Muscle of arm (tissue), 14 donors: ENCODE measurements at places on chromosomes 7 and 10. TPM values are rescaled to one million over a fixed set of nuclear protein-coding genes. Genes with fewer than 3 reads are reported as not detected.

Gene NYAP1
- 2.2 TPM for polyA plus RNA-seq

Gene TMEM213
- polyA plus RNA-seq = 0.29 TPM

Gene OR9A4
- not detected for polyA plus RNA-seq

DNA sequence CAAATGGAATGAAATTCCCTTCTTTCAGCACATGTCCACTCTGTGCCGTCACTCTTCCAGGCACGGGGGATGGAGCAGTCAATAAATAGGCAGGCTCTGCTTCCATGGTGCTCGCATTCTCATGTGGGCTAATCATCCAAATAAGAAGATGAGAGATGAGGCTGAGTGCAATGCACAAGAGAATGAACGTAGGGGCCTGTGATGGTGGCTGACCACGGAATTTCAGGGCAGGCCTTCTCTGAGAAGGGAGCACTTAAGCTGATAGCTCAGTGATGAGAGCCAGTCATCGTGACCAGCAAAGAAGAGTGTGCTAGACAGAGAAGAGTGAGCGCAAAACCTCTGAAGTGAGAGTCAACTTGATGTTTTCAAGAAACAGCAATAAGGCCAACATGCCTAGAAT is 47.9 kb downstream of the TAF3 start:
- DNase-seq = no peak

DNA sequence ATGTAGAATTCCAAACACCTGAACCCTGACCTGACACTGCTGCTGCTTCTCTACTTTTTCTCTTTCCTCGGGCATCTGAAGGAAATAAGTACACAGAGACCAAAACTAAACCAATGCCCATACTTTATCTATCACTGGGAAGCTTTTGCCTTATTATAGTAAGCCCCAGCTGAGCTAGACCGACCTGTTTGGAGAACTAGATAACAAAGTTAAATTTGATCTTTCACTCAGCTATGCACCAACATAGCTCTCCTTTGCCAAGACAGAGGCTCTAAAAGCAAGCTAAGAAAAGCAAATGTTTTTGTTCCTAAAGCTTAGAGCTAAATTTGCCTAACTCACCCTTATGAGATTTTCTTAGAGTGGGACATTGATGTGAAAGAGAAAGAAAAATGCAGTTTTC is 39.1 kb downstream of the NHLRC2 start:
- no peak for DNase-seq

Gene WDR37
- polyA plus RNA-seq = 10.3 TPM

Gene OR2A12
- polyA plus RNA-seq = not detected

- no peak for DNase-seq
These were observed 49.8 kb downstream of the SPOCK2 start for GRCh38 chr10:72038458-72039001.

DNA sequence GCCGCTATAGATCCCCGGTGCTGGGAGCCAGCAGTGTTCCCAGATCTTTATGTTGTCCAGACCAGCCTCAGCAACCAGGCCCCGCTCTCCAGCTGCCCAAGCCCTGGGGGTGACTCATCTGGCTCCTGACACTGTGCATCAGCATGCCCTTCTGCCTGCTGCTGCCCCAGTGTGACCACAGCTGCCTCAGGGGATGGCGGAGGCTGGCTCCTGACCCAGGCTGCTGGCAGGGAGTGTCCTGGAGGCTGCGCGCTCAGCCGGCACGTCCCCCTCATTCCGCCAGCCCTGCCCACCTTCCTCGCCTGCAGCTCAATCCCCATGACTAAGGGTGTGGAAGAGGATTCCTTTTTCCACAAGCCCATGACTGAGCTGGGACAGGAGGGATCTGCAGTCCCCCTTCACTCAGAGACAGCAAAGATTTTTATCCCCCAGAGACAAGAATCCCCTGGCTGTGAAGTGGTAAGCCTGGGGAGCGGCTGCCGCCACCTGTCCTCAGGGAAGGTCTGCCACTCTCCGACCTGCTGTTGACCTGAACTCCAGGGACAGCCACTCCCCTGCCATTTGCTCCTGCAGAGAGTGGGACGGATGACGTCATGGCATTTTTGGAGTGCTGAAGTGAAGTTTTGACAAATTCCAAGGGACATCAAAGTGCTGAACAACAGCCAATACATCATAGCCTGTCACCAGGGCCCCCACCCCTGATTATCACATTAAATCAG is 182.8 kb upstream of the BMPER start:
- no peak for DNase-seq

Gene MLXIPL
- not detected for polyA plus RNA-seq

DNA sequence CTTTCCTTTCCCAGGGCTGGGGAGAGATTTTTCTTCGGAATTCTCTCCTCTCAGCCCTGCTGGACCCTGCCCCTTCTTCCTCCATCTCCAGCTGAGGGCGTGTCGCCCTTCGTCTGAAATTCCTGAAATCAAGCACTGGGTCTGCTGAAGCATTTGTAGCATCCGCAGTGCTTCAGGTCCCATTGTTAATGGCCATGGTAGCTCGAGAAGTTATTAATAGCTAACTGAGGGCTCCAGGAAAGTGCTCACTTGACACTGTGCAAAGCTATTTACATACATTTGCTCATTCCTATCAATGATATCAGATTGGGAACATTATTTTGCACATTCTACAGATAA is 515 bp downstream of the FAM149B1 start:
- peak; percentile 56 for DNase-seq

DNA sequence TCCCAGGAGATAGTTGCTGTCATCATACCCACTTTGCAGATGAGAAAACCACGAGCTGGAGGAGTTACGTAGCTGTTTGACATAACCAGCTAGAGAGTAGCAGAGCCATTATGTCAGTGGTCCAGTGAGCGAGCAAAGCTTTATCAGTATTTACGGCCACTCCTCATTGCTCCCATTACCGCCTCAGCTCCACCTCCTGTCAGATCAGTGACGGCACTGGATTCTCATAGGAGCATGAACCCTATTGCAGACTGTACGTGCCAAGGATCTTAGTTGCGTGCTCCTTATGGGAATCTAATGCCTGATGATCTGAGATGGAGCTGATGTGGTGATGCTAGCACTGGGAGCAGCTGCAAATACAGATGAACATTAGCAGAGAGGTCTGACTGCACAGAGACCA is 9.2 kb upstream of the SFMBT2 start:
- DNase-seq = no peak

Gene EMX2
- polyA plus RNA-seq = 3.9 TPM

DNA sequence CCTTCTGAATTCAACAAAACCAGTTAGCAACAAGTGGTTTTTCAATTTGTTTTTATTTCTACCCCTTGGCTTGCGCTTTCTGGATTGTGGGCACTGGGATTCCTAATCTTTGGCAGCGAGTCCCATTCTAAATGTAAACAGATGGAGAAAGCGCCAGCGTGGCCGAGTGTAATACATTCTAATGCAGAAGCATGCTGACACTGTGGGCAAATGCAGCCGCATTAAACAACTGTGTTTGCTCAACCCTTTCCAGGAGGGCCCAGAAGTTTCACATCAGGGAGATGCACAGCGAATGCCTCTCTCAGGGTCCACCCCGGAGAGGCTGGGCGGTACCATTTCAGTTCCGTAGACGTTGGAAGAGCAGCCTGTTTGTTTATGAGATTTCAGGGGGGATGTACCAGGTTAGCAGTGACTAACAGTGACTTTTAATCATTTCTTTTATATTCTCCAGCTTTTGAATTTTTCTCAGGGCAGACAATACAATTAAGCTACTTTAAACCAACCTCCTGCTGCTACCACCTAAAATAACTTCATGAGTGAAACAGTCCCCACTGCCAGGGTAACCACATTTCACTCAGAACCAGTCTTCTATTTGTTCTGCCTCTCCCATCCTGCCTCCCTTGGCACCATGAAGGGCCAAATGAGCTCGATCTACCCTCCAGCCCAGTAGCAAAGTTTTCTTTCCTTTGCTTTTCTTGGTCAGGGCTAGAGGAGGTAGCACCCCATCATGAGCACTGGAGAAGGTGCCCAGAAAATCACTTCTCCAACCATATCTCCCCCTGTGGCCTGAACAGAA is 164.2 kb upstream of the ITGB1 start:
- DNase-seq = peak; percentile 49

DNA sequence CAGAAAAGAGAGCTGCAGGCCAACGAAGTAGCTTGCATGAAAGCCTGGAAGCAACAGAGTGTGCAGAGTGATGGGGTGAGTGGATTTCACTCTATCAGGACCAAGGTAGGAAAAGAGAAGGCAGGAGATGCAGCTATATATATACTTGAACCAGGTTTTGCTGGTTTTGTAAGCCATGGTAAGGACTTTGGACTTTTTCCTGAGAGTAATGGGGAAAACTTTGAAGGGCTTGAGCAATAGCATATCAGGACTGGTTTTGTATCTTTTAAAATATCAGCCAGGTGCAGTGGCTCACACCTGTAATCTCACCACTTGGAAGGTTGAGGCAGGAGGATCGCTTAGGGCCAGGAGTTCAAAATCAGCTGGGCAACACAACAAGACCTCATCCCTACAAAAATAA is 120.6 kb upstream of the NRP1 start:
- no peak for DNase-seq

- DNase-seq = no peak
These were observed 1.7 kb upstream of the WDR86 start for GRCh38 chr7:151411551-151411950.

Gene CYP3A4
- polyA plus RNA-seq = 0.08 TPM

Gene MYO3A
- polyA plus RNA-seq = 0.49 TPM

DNA sequence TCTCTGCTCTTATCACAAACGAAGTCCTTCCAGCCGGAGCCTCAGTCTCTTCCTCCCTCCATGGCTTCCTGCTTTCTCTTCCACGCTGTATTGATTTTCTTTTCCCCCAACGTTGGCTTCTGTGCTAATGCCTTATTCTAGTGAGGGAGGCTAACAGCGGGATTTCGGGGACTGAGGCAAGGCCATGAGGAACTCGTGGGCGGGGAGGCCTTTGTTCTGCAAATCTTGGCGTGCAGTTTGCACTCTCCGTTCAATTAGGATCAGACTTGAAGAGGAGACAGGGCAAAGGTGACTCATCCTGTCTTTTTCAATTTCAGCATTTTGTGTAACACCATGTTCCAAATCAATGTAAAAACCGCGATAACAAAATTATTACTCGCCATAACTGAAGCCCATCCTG is 25.3 kb downstream of the EN2 start:
- DNase-seq = no peak

- DNase-seq = no peak
These were observed 36.6 kb downstream of the ERCC6 start for GRCh38 chr10:49502358-49502757.

DNA sequence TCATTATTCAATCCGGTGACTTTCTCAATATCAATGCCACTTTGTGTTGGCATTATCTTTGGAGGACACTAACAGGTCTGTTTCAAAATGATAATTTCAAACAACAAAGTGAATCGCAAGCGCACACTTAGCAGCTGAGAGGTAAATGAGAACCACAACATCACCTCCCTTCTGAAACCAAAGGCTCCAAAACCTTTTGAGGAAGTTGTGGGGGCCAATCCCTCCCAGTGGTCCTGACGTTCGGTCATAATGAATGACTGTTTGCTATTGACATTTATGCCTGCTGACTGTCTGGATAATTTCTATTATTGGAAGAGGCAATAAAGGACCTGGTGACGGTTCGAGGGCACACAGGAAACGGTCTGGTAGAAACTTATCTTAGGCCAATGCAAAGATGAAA is 1.8 kb downstream of the ADARB2 start:
- no peak for DNase-seq

DNA sequence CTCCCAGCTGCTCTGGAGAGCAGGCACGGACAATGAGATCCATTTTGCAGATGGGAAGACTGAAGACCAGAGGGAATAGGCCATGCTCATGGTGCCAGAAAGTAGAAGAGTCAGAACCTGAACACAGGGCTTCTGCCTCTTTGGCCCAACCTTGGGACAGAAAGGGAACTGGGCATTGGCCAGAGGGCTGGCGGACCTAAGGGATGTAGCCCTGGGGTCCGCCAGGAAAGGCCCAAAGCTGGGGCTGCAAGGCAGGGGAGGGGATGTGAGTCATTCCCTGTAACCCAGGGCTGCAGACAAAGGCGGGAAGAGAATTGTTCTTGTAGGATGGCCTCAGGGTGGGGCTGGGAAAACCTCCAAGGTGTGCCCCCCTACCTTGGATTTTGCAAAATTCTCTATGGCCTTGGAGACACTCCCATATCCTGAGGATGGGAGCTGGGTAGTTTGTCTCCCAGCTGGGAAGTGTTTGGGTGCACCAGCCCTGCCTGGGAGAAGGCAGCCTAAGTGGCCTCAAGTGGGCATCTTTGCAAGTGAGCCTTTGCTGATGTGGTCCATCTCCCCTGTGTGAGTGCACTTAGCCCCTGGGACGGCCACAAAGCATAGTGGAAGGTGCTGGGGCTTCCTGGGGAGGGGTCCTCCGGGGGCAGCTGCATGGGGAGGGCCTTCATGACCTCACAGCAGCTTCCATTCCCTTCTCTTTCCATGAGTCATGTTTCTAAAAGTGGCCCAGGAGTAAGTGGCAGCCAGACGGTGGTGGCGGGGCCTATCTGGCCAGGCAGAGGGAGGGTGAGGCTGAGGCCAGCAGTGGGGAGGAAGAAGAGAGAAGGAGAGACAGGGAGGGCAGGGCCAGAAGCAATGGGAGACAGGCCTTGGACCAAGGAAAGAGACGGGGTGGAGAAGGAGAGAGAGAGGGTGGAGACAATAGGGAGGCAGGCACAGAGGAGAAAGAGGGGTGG is 9.2 kb downstream of the AQP1 start:
- peak; percentile 50 for DNase-seq

Gene C10orf143
- polyA plus RNA-seq = 4.1 TPM

GRCh38 chr7:112654322-112655216 is 135.6 kb downstream of the TMEM168 start:
- no peak for DNase-seq

- no peak for DNase-seq
These were observed 57.2 kb downstream of the ENTPD1 start for GRCh38 chr10:95813054-95813685.

DNA sequence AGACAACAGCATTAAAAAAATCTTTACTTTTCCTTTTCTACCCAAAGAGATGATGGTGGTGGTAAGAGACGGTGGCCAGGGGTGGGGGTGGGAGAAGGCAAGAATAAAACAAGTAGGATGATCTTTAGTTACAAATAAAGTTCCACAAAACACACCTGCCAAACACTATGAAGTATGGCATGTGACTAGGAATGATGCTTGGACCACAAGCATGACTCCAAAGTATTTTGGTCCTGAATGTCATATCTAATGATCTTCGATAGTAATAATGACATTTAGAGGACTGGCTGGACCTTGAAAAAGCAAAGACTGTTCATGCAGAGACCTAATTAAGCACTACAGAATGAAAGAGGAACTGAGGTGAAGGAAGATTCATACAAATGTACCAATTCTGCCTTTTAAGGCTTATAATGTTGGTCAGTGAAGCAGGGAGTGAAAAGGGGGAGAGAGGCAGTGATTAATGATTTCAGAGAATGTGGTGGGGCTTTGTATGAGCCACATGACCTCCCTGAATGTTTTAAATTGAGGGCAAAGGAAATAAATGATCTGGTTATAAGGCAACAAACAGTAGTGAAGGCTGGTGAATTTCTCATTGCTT is 29.6 kb upstream of the DKK1 start:
- no peak for DNase-seq
